ENCODE measurements at places on chromosomes 5 and 9.

- no peak for DNase-seq
Observed at GRCh38 chr5:5492087-5492933, 69.8 kb downstream of the ICE1 start.

GRCh38 chr5:169710675-169711074, 73.6 kb downstream of the DOCK2 start:
- DNase-seq, result no peak

DNA sequence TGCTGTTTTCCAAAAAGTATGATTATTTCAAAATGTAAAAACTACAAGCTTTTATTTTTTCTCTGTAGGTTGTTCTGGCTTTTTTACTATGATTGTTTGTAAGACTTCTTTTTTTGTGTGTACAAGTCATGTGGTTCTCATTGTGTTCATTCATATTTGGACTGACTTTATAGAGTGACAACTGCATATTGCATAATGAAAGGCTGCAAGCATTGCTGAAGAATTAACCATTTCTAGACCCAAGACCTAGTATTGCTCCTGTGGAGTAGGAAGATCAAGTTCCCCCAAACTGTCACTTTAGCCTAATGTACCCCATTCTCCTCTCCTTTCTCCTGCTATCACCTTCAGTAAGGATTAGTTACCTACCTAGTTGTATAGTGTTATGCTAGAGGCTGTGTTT, 10.0 kb downstream of the MAP1B start:
- DNase-seq, result no peak

DNA sequence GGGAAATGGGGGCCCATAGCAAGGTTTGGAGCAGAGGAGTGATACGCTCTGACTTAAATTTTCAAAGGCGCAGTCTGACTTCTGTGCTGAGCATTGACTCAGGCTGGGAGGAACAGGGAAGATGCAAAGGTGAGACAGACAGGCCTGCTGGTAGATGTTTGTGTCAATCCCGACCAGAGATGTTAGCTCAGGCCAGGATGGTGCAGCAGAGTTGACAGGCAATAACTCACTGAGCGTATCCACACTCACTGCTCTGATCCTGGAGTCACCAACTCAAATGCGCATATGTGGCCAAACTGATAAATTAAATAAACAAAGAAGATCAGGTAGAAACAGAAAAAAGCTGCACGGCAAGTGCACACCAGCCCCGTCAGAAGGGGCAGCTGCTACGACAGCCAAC, 95.3 kb downstream of the SPOCK1 start:
- DNase-seq, result no peak

DNA sequence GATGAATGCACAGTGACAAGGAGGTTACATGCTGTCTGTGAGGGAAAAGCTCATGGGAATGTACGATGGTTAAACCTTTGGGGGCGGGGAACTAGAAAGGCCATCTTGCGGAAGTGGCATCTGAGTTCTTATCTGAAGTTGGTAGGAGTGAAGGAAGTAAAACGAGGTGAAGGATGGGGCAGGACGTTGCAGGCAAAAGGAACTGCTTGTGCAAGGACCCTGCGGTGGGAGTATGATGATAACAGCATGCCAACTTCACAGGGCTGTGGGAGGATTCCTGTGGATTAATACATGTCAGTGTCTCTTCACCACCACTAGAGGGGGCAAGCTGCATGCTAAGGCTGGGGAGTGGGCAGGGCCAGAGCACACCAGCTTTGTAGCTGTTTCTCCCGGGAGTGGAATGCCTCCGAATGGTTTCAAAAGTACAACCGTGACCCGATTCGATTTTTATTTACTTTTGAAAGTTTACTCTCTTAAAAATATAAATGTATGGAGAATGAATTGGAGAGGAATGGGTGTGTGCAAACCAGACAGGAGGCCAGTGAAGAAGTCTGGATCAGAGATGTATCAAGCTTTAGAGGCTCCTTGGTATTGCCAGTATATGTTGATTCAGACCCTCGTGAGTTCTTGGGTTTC, 62.5 kb downstream of the CYFIP2 start:
- peak; percentile 63 for DNase-seq

DNA sequence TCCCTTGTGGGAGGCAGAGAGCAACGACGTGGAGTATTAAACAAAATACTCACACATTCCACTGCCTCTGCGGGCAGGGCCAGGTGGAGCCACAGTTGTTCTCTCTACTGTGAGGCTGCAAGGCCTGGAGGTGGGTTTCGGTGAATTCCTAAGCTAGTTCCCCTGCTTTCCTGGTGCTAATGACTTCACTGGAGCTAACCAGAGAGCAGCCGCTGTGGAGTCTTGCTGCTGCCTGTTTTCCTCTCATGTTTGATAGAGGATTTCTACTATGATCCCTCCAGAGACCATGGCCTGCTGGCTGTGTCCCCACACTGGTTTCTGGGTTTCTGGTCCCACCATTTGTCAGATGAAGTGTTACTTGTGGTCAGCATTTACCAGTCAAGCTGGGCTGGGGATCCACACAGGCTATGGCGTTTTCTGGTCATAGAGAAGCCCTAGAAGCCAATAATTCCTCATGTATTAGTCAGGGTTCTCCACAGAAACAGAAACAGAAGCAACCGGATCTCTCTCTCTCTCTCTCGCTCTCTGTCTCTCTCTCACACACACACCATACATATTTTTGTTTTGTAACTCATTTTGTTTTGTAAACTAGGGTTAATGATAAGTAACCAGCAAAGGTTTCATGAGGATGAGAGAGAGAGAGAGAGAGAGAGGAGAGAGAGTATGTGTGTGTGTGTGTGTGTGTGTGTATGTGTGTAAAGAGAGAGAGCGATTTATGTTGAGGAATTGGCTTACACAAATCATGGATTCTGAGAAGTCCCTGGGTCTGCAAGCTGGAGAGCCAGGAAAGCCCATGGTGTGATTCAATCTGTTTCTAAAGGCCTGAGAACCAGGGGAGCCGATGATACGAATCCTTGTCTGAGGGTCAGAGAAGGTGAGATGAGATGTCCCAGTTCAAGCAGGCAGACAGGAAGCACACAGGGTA, 403.0 kb downstream of the GADD45G start:
- DNase-seq, result no peak

GRCh38 chr5:73897893-73898292, 271.9 kb downstream of the ARHGEF28 start:
- DNase-seq, result no peak

DNA sequence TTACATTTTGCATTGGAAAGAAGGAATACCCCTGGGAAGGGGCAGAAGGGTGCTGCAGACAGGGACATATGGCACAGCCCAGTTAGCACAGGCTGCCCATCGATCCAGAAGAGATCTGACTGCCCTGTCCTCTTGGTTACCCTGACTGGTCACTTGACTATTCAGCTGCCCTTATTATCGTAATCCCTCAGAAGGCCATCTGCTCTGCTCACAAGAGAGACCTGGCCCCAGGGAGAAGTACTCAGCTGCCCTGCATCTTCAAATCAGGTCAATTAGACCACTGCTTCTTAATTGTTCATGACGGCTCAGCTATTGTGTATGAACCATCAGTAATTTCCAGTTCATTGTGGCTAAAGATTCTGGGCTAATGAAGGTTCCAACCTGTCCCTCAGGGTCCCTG, 345.0 kb downstream of the TLE1 start:
- DNase-seq, result no peak

GRCh38 chr5:94180761-94181160, 437.6 kb downstream of the KIAA0825 start:
- DNase-seq, result no peak
